ENCODE measurements at places on chromosomes 12 and 14. TPM values are rescaled to one million over a fixed set of nuclear protein-coding genes. Genes with fewer than 3 reads are reported as not detected.

The RBMS2 gene
- 6.7 TPM for total RNA-seq

The ADAMTS20 gene
- not detected for total RNA-seq

The NIN gene
- total RNA-seq = 18.8 TPM

The GPR84 gene
- total RNA-seq = not detected

The MMP17 gene
- 50.9 TPM for total RNA-seq

The IAPP gene
- total RNA-seq = not detected

The MIPOL1 gene
- total RNA-seq = 3.2 TPM

The KLRC1 gene
- total RNA-seq = not detected

The POLE2 gene
- 56.2 TPM for total RNA-seq
